GF-D8 (cell line): ENCODE measurements at places on chromosomes 12 and 14.

DNA sequence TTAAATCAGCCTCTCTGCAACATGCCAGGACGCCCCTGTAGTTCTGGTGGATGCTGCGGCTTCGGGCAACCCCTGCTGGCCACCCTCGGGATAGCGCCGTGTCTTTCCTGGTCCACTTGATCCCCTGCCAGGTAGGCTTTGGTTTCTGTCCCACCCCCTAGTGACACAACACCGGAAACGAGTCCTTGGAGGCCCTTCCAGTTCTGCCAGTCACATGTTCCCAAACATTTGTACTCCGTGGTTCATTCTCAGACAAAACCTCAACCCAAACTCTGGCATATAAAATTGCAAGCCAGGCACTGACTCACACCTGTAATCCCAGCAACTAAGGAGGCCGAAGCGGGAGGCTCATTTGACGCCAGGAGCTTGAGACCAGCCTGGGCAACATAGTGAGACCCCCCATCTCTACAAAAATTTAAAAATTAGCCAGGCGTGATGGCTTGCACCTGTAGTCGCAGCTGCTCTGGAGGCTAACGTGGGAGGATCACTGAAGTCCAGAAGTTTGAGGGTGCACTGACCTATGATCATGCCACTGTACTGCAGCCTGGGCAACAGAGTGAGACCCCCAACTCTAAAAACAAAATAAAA lies 37.0 kb downstream of the RASAL1 start:
- DNase-seq: no peak

DNA sequence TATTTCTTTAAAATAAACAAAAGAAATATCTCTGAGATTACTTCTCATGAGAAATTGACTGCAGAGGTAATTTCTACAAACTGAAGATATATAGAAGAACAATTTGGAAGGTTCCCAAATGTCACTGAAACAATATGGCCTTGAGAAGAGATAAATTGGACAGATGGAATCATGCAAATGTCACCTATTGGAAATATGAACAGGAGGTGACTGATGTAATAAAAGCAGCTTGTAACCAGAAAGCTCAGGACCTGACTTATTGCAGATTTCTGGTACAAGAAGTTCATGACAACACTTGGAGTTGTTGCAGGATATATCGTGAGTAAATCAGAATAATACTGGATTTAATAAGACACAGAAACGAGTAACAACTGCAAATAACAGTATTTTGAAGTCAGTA lies 93.3 kb upstream of the TRHDE start:
- DNase-seq: no peak

DNA sequence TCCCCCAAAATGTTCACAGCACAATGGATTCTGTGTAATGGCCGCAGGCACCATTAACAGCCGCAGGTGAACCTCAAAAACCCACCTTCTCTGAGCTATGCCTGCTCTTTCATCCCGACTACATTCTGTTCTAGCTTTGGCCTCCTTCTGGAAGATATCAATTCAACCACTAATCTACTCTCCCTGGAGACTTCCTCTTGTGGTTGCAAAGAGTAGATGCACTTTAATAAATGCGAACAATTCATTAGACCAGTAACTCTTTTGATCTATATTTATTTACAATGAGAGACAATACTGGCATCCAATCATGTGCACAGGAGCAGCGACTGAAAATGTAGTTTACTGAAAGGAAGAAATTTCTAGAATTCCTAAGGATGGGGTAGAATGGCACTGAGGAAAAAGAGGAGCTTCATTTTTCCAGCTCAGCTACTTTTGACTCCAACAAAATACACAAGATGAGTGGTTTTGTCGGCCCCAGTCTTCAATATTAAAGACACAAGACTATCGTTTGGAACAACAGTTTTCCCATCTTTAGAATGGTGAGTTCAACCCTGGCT lies 5.3 kb downstream of the GRIN2B start:
- DNase-seq: no peak

DNA sequence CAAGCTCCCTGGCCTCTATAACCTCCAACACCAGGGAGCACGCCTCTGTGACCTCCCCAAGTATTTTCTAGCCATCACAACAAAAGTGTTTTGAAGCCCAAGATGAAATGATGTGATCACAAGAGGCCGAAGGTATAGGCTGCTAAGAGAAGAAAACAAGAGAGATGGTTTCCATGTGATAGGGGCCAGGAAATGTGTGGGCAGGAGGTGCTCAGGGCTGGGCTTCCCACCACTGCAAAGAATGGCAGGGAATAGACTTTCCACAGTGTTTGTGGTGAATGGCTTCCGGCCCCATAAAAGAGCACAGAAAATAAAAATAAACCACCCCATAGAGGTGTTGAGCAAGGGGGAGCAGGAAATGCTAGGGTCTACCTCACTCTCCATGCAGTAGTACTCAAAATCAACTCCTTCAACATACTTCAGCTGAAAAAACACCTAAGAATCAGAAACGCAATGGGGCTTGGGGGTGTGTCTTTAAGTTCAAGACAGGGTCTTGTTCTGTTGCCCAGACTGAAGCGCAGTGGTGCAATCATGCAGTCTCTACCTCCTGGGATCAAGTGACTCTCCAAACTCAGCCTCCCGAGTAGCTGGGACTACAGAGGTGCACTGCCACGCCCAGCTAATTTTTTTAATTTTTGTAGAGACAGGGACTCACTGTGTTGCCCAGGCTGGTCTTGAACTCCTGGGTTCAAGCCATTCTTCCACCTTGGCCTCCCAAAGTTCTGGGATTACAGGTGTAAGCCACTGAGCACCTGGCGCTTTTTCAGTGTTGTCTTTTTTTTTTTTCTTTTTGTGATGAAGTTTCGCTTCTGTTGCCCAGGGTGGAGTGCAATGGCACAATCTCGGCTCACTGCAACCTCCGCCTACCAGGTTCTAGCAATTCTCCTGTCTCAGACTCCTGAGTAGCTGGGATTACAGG lies 27.1 kb downstream of the DAD1 start:
- DNase-seq: peak; percentile 96

DNA sequence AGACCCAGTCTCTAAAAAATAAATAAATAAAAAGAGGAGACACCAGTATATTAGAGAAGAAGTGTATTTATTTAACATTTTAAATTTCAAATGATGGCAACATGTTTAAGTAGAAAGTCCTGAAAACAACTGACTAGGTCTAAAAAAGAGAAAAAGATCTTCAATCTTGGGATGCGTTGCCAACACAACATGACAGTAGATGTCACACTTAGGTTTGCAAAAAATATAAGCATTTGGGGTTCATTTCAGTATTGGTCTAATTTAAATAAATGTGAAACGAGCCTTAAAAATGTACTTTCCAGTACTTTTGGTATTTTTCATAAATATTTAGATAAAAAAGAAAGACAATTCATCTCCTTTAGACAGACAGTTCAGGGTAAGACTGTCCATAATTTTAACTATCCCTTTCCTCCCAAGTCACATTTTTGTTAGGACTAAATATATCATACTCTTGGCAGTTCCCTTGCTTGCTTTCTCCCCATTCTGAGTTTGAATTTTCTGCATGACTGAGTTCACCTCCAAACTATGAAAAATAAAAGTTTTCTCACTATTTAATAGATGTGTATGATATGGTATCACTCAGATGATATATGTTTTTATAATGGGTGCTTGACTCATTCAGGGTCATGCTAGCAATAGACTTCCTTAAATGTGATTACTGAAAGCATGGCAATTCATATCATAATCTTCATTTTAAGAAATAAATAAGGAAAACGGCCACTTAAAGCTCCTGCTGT lies 4.3 kb downstream of the C14orf93 start:
- no peak for DNase-seq

DNA sequence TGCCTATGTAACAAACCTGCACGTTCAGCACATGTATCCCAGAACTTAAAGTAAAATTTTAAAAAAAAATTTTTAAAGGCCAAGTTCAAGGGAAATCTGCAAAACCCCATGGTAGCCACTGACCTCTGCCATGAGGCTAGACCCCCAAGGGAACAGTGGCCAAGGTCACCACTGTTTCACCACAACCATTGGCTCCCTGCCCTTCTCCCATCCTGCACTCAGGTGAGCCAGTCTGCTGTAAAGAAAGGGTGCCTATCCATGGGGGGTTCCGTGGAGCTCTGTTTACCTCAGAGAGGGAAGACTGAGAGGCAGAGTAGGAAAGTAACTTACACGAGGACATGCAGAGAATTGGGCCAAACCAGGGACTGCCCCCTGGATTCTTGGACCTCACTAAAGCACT lies 38.6 kb downstream of the VWF start:
- DNase-seq: no peak

DNA sequence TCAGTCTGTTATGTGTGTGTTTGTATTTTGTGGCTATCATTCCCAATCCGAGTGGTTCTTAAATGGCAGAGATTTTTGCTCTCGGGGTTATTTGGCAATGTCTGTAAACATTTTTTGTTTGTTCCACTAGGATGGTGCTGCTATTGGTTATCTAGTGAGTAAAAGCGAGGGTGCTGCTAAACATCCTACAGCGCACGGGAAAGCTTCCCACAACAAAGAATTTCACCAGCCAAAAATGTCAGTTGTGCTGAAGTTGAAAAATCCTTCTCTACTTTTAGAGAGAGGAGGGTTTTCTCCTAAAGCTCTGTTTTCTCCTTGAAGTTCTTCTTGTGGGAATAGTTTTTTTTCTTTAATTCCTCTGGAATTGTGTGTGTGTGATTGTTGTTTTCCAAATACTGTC lies 2.4 kb downstream of the EXD2 start:
- DNase-seq: no peak

DNA sequence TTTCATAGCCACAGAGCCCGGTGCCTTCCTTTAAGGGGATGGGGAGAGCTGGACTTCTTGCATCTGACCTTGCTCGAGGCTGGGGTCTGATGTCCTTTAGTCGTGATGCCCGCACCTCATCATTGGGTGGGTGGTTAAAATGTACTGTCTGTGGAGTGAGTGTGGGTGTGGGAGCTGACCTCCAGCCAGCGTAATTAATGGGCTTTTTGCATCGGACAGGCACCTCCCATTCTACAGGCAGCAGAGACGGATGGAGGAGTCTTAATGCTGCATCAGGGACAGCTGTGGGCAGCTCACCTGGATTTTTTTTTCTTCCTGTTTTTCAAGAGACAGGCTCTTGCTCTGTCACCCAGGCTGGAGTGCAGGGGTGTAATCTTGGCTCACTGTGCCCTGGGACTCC lies 114.8 kb downstream of the PTPN11 start:
- no peak for DNase-seq

DNA sequence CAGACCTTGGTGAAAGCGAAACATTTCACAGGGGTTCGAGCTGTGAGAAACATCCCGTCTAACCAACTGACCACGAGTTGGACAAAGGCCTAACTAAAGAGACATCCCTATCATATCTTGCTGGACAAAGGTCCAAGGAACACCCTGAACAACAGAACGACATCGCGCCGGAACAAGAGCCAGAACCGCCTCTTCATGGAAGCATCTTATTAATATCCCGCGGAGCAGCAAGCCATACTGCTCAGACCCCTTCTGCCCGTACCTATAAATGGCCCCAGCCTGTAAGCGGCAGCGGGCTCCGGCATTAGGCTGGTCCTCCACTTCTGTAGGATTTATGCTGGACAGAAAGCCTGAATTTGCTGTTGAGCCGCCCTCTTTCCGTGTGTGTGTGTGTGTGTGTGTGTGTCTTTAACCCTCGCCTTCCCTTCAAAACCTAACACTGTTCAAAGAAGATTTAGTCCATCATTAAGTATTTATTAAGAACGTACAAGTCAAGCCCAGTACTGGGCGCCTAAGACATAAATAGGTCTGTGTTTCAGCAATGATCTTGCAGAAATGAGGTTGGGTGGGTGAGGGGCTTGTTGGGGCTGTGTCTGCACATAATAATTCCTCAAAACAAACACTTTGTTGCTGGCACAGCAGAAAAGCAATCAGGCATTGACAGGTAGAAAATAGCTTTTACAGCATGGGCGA lies 1.9 kb downstream of the SLC6A15 start:
- no peak for DNase-seq

- no peak for DNase-seq
Measured at GRCh38 chr12:6424008-6424347, 20.8 kb upstream of the CD27 start.

GRCh38 chr14:103056322-103057027 lies 874 bp downstream of the CDC42BPB start:
- DNase-seq: no peak

GRCh38 chr14:37253905-37254304 lies 56.2 kb downstream of the MIPOL1 start:
- no peak for DNase-seq

GRCh38 chr14:94045563-94046345 lies 19.6 kb downstream of the OTUB2 start:
- no peak for DNase-seq

DNA sequence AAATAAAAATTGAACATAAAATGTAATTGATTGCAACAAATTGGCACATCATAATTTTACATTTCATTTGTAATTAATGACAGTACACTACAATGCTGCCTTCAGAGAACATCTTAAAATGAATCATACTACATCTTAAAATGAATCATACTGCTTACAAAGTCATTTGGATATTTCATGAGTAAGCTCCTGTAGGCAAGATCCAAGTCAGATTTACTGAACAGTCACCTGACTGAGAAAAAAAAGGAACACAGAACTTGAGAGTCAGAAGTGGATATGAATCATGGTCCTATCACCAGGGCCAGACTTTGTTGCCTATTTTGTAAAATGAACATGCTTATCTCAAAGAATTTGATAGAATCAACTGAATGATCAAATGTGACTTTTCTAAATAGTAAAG lies 32.7 kb upstream of the FBLN5 start:
- DNase-seq: no peak

GRCh38 chr14:64673748-64674147 lies 30.5 kb upstream of the PLEKHG3 start:
- DNase-seq: peak; percentile 79

- DNase-seq: no peak
Measured at GRCh38 chr12:132066345-132066685, 77.8 kb downstream of the DDX51 start.

GRCh38 chr12:68440068-68440581 lies 108.0 kb upstream of the MDM1 start:
- no peak for DNase-seq

GRCh38 chr12:109999983-110000505 lies 814 bp downstream of the ANKRD13A start:
- DNase-seq: no peak

DNA sequence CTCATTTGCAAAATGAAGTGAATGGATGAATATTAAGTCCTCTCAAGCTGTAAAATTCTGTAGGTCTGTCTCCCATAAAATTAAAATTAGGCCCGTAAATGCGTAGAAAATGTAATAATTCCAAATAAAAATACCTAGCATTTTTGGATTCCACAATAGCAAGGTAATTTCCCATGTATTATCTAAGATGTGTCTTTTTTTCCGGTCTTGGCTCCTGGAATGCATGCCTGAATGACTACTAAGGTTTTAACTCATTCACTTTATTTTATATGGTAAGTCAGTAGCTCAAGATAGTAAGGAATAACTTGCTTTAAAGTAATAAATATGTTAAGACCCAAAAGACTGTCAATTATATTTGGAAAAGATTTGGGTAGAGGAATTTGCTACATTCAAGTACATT lies 11.1 kb downstream of the TXNRD1 start:
- no peak for DNase-seq

GRCh38 chr12:95653771-95654546 lies 102.7 kb upstream of the USP44 start:
- DNase-seq: no peak

- DNase-seq: no peak
Measured at GRCh38 chr14:61930101-61930857, 168.1 kb downstream of the SNAPC1 start.

- no peak for DNase-seq
Measured at GRCh38 chr14:102883089-102883541, 39.3 kb upstream of the AMN start.

- DNase-seq: no peak
Measured at GRCh38 chr14:84963518-84963917, 566.4 kb upstream of the FLRT2 start.

GRCh38 chr12:117165342-117165741 lies 24.9 kb downstream of the FBXO21 start:
- no peak for DNase-seq

- DNase-seq: peak; percentile 11
Measured at GRCh38 chr12:117342682-117343081, 18.7 kb downstream of the NOS1 start.
